ENCODE measurements at places on chromosomes 1 and 21.

DNA sequence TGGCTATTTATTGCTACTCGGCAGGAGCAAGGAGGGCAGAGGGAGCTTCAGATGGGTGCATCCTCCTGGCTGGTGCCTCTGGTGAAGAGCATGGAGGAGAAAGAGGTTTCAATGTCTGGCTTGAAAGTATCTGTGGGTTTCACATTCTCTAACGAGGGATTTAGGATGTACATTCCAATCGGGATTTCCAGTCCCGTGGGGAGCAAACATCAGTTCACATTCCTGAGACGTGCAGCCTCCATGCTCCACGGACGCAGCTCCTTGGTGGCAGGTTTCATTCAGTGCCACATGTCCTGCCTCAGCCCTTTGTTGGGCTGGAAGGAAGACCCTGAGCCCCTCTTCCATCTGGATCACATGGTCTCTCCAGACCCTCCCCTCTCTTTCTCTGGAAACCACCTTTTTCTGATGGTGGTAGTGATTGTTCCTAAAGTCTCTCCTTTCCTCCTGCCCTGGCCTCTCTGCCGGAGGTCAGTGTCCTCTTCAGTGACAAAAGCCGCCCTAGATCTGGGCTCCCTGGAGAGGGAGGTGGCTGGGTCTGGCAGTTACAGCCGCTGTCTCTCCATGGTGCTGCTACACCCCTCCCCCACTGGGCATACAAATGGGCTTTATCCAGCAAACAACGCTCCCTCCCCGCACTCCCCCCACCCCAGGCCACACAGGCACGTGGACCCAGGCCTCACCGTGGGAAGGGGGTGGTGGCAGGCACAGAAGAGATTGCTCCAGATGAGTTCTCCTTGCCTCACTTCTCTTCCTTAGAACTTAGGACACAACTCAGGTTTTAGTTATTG, 826 bp upstream of the CA14 start:
- DNase-seq: peak; percentile 36

GRCh38 chr1:64861611-64862010, 104.7 kb downstream of the JAK1 start:
- DNase-seq: no peak

- DNase-seq: no peak
These were observed 45.7 kb downstream of the WNT9A start for GRCh38 chr1:227901906-227902640.

- DNase-seq: no peak
These were observed 57.6 kb upstream of the CRB1 start for GRCh38 chr1:197210426-197210825.

Measured in brain (organoid and tissue), 16 donors.